Activated CD4-positive, alpha-beta T cell treated with anti-CD3 and anti-CD28 coated beads, Interleukin-2, amount 50 U/mL, for 48 hours (primary cell): ENCODE measurements at places on chromosomes 7 and 10.

DNA sequence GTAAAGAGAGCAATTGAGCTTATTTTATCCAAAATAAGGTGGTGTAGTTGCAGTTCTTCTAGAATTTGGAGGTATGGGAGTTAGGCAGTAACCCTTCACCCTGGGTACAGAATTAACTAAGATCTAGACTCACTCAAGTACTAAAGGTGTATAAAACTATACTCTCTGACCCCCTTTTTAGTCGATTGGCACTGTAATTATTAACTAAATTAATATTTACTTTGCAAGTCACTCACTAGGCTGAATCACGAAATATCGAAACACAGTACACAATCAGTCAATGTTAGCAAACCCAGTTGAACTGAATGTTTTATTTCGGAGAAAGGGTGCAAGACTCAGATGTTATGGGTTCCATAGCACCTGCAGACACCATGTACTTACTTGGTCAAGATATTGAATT lies 14.6 kb upstream of the CYP2C19 start:
- no peak for DNase-seq

- no peak for DNase-seq
Observed at GRCh38 chr10:132712291-132712690, 73.7 kb downstream of the NKX6-2 start.

DNA sequence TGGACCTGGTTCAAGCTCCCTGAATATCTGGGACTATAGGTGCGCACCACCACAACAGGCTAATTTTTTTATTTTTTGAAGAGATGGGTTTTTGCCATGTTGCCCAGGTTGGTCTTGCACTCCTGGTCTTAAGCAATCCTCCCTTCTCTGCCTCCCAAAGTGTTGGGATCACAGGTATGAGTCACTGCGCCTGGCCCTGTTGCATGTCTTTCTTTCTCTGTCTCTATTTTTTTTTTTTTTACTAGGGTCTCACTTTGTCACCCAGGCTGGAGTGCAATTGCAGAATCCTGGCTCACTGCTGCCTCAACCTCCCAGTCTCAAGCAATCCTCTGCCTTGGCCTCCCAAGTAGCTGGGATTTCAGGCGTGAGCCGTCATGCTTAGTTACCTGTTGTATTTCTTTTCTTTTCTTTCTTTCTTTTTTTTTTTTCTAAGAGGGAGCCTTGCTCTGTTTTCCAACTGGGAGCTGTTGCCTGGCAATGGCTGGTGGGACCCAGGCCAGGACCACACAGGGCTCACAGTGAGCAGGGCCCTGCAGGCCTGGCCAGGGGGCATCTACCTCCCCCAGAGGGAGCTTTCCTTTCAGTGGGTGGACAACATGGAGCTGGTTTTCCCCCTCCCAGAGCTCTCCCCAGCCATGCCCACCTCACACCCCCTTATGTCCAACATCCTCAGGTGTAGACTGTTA lies 6.0 kb downstream of the MYL7 start:
- DNase-seq = no peak

DNA sequence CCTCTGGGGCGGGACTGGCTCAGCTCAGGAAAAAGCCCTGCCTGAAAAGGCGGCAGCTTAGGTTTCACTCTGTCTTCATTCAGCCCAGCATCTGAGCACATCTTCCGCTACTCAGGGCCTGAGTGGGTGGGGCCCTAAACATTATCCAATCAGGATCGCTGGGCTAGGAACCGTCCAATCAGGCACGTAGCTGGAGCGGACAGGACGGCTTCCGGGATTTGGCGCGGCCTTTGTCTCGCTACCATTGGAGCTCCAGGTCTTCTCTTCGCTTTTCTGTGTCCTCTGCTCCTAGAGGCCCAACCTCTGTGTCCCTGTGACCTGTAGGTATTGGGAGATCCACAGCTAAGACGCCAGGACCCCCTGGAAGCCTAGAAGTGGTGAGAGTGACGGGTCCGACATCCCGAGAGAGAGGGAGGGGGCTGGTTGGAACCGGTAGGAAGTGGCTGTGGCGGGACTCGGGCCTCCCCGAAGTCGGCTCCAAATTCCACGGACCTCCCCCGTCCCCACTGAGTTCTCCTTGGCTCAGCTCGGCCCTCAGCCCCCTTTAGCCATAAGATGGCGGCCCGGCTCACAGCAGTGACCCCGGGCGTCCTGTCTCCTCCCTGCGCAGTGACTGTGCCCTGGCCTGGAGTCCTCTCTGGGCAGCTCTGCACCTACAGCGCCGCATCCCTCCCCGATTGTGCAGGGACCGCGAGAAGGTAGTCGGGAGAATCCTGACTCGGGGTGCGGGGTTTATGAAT lies 99.1 kb downstream of the ZNF680 start:
- DNase-seq = peak; percentile 7

DNA sequence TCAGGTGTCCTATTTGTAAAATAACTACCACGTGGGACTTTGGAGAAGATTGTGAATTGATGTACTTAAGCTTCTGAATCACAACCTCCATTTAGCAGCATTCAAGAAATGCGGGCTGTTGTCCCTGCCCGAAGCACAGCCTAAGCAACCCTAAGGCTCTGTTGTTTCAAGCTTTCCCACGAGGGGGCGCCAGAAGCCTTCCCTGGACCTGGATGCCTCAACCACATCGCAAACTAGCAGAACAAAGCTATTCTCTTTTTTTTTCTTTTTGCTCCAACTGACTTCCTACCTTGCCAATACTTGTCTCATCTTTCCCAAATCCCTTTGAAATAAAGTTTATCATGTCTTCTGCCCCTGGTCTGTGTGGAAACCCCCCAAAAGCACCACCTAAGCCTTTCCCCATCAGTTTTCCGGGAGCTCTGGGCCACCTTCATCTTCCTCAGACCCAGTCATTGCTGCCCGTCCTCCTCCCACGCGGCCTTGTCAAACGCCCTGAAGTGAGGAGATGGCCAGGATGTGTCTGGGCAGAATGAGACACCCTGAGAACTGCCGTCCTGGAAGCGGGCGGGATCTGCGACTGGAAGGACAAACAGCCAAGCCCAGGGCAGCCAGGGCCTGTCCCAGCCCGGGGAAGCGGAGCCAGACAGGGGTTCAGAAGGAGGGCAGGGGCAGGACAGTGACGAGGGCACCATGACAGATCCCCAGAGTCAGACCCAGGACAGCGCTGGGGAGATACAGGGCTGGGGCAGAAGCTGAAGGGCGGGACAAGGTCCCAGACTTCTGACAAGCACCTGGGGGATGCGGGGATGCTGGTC lies 112.7 kb downstream of the SLIT1 start:
- DNase-seq = peak; percentile 91

GRCh38 chr7:123498601-123499000 lies 35.8 kb downstream of the IQUB start:
- DNase-seq = no peak

GRCh38 chr10:17669185-17669872 lies 25.4 kb downstream of the STAM start:
- peak; percentile 63 for DNase-seq

DNA sequence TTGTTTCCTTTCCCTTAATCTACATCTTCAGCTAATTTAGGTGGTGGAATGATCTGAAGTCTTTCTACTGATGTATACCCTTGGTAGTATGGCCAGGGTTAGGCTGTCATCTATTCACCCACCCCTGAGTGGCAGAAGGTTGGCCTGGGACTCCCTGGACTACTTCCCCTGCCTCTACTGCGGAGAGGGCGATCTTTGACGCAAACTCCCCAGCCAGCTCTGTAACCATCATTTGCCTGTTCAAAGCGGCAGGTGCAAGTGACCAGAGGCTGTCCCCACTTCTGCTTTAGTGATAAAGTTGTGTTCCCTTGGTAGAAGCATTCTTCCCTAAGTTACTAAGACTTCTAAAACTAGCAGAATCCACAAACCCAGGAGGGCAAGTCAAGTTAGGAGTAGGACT lies 70.8 kb upstream of the UNC5B start:
- no peak for DNase-seq

DNA sequence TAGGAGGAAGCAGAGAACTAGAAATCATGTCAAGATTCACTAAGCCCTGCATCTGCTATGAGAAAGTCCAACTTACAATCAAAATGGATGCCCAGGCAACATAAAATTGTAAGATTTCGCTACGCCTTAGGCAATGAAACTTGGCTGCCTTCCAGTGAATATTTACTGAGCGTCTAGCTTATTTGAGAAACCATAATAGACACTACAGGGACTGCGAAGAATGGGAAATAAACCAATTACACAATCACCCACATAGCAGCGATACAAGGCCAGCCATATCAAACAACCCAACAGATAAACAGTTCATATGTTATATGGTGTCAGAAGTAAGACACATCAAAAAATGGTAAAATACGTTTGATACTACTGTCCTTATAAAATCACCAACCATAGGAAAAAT lies 545.0 kb upstream of the C7orf33 start:
- DNase-seq = no peak

- DNase-seq = no peak
Observed at GRCh38 chr10:61901829-61902444, 438 bp downstream of the ARID5B start.

DNA sequence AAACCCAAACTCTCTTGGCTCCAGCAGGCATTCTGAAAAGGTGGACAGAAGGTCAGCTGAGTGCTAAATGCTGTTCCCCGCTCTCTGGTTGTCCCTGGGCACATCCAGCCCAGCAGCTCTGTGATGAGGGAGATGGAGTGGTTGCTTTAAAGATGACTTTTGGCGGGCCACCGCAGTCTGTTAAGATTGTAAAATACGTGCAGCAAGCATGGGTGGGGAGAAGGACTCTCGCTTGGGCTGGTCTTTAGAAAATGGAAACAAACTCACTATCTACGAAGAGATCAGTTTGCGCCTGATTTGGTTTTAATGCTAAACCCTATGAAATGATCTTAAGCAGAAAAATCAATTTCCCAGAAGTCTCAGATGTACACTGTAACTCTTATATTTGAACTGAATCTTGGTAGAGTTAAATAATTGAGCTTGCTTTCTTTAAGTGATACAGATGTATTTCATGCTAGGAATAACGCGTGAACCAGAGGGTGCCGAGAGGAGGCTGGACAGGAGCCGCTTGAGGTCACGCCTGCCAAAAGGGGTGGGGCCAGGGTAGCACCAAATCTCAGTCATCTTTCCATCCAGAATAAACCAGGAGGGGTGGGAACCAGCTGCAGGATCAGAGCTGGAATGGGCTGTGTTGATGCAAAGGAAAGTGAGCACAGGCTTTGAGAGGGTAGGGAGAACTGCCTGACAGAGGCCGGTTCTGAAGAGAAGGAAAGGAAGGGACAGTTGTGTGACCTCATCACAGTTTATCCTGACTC lies 170.2 kb upstream of the MKI67 start:
- DNase-seq = no peak

DNA sequence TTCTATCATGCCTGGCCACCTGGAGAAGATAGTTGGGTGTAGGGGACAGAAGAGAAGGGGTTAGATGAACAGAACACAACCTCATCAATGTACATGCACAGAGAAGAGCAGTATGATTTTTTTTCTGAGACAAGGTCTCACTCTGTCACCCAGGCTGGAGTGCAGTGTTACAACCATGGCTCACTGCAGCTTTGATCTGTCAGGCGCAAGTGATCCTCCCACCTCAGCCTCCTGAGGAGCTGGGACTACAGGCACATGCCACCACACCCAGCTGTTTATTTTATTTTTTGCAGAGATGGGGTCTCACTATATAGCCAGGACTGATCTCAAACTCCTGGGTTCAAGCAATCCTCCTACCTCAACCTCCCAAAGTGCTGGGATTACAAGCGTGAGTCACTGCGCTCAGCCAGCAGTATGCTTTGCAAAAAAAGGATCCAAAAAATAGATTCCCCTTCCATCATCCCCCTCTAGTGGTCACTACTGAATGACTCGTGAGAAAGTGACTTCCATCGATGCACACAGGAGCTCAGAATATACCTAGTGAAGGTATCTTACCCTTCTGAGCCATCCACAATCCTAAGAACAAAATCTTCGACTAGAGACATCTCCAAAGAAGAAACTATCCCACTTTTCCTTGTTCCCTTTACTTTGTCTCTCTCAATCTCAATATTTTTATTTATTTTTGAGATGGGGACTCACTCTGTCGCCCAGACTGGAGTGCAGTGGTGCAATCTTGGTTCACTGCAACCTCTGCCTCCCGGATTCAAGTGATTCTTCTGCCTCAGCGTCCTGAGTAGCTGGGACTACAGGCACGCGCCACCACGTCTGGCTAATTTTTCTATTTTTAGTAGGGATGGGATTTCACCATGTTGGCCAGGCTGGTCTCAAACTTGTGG lies 21.0 kb downstream of the ZCWPW1 start:
- peak; percentile 38 for DNase-seq

GRCh38 chr7:82762880-82763279 lies 319.3 kb upstream of the CACNA2D1 start:
- DNase-seq = no peak

- DNase-seq = peak; percentile 83
Observed at GRCh38 chr7:50197549-50197948, 104.5 kb upstream of the ZPBP start.

- DNase-seq = no peak
Observed at GRCh38 chr10:91977491-91977890, 53.9 kb downstream of the BTAF1 start.

- DNase-seq = no peak
Observed at GRCh38 chr7:2980401-2981102, 63.1 kb downstream of the CARD11 start.

GRCh38 chr7:16078076-16078952 lies 343.0 kb downstream of the CRPPA start:
- no peak for DNase-seq

- DNase-seq = no peak
Observed at GRCh38 chr7:66013938-66014337, 31.9 kb upstream of the GUSB start.

DNA sequence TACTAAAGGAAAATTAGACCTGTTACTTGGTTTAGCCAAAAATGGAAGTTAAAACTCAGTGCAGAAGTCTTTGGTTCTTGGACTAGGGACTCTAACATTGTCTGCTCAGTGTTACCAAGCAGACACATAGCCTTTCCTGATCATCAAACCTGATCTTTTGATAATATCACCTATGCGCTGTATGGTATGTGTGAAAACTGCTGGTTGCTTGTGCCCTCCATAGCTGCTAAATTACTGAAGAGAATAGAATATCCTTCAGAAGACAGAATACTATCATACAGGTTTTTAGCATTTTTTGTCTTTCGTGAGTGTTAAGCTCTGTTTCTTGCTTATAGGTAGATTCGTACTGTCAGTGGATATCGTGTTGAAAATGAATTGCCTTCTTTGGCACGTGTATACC lies 68.7 kb downstream of the ST7 start:
- DNase-seq = no peak

GRCh38 chr7:31751726-31752125 lies 64.7 kb downstream of the PPP1R17 start:
- no peak for DNase-seq

- no peak for DNase-seq
Observed at GRCh38 chr10:28186887-28187578, 115.8 kb downstream of the MPP7 start.

DNA sequence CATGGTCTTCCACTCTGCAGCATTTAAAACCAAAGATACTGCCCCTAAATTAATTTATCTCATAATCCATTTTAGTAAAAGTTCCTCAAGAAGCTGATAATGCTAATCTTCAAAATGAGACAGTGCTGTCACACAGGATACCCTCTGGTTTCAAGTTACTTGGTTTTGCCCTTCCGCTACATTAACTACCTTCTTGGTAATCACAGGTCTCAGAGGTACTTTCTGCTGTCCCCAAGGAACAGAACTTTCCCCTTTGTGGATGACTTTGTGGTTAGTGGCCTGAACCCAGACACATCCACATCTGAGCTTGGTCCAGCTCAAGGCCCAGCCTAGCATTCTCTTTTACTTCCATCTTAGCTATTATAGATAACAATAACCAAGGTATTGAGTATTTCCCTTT lies 88.8 kb upstream of the TMEM26 start:
- no peak for DNase-seq

GRCh38 chr7:103446049-103446520 lies at the start of gene SLC26A5:
SLC26A5 (minus strand) TSS chr7:103446207; CDS start chr7:103421514, 24,693 bp downstream.
- peak; percentile 16 for DNase-seq

GRCh38 chr7:27640884-27641574 lies 21.7 kb downstream of the HIBADH start:
- DNase-seq = no peak
